RWPE1 (cell line): ENCODE measurements at places on chromosomes 4 and X.

DNA sequence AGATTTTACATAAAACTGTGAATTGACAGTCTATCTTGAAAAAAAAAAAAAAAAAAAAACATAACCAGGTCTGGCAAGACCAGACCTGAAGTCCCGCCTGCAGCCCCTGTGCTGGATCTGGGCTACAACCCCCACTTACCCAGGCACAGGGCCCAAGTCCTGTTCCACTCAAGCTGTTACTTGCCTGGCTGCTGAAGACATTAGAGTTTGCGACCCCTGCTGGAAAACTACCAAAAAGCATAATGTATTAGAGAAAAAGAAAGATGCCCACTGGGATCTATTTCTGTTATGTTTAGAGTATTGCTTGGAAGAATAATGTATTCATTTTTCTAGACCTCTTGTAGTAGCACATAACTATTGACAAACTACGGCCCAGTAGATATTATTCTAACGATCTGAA, 4.7 kb downstream of the HS3ST1 start:
- peak; percentile 43 for DNase-seq

GRCh38 chr4:88277711-88278225, 6.6 kb downstream of the PPM1K start:
- no peak for DNase-seq

GRCh38 chrX:118143578-118143977, 27.0 kb upstream of the KLHL13 start:
- DNase-seq, result no peak

- DNase-seq, result no peak
These were observed 274.3 kb upstream of the IL1RAPL1 start for GRCh38 chrX:28312965-28313364.

GRCh38 chr4:108072300-108072699, 82.6 kb downstream of the HADH start:
- no peak for DNase-seq

GRCh38 chr4:47122592-47123291, 91.4 kb downstream of the GABRB1 start:
- DNase-seq, result peak; percentile 52

- no peak for DNase-seq
These were observed 342.8 kb downstream of the DHX15 start for GRCh38 chr4:24241511-24241910.

DNA sequence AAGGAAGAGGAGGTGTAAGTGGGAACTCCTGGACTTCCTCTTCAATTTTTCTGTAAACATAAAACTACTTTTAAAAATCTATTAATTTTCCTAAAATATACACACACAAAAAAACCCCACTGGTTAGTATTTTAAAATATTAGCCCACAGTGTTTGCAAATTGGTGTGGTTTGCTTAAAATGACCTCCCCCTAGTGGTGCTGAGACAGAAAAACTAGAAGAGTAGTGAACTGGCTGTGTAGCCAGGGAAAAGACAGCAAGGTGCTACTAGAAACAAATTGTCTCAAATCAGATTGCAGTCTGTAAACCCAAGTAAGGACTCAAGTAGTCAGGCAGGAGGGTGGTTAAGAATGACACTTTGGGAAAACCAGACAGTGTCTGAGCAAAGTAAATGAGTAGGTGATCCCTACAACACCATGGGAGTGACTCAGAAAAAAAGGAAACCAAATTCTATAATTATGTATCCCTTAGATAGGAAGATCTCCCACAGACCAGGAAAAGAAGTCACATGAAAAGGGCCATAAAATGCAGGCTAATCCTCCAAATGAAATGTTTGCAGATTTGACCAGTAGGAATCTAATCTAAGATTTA, 26.0 kb downstream of the AMTN start:
- DNase-seq, result peak; percentile 20

- no peak for DNase-seq
These were observed 176.7 kb downstream of the PDGFC start for GRCh38 chr4:156794863-156795262.

- DNase-seq, result peak; percentile 15
These were observed 32.2 kb upstream of the CCKAR start for GRCh38 chr4:26522478-26522877.

GRCh38 chr4:110175634-110176033, 22.8 kb downstream of the ELOVL6 start:
- DNase-seq, result no peak

DNA sequence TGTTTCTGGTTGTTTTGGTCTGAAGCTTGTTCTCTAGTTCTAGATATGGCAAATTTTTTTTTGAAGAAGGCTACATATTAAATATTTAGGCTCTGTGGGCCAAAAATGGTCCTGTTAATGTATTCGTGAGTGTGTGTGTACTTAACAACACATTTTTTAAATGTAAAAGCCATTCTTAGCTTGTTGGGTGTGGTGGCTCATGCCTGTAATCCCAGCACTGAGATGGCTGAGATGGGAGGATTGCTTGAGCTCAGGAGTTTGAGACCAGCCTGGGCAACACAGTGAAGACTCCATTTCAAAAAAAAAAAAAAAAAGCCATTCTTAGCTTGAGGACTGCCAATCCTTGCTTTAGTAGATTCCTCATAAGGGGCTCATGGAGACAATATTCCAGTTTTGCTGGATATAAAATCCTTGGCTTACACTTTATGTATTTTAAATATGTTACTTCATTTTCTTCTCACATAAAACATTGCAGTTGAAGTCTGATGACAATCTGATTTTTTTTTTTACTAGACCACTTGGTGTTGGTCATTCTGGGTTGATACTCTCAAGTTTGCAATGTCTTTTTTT, 23.4 kb downstream of the NOCT start:
- DNase-seq, result no peak

DNA sequence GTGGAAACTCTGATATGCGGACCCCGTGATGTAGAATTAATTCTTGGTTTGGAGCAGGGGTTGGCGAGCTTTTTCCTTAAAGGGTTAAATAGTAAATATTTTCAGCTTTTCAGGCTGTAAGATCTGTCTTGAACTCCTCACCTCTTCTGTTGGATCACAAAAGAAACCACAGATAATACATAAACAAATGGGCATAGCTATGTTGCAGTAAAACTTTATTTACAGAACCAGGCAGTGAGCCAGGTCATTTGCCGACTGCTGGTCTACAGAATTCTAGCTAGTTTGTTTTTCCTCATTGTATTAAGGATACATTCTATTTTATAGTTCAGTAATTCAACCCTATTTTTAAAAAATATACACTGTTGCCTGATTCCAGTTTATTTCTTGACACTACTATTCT, 116.6 kb downstream of the PAPSS1 start:
- no peak for DNase-seq

DNA sequence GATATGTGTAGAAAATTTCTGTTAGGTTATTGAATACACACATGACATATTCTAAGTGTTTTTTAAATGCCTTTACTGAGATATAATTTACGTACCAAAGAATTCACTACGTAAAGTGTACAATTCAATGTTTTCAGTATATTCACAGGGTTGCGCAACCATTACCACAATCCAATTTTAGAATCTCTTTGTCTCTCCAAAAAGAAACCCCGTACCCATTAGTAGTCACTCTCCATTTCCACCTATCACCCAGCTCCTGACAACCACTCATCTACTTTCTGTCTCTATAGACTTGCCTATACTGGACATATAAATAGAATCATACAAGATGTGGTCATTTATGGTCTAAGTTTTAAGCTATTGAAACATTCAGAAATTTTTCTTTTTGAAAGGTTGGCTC, 53.0 kb upstream of the FBXW7 start:
- no peak for DNase-seq

DNA sequence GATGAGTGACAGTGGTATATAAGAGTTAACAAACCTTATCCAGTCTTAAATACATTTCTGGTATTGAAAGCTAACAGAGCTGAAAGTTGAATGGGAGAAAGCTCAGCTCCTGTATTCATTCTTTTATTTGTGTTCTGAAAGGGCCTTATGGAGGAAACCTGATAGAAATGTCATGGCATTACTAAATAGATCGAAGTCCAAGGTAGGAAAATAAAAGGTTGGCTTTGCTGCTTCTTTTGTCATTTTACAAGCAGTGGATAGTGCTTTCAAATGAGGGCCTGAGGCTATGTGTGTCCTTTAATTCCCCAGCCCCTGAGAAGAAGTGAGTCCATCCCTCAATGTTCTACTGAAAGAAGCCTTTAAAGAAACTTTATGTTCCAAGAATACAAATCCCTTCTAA, 974.3 kb upstream of the INTU start:
- no peak for DNase-seq

- DNase-seq, result no peak
These were observed 197.2 kb upstream of the VCX3A start for GRCh38 chrX:6732101-6732500.

GRCh38 chr4:140724760-140725159, 31.4 kb downstream of the TBC1D9 start:
- DNase-seq, result no peak

DNA sequence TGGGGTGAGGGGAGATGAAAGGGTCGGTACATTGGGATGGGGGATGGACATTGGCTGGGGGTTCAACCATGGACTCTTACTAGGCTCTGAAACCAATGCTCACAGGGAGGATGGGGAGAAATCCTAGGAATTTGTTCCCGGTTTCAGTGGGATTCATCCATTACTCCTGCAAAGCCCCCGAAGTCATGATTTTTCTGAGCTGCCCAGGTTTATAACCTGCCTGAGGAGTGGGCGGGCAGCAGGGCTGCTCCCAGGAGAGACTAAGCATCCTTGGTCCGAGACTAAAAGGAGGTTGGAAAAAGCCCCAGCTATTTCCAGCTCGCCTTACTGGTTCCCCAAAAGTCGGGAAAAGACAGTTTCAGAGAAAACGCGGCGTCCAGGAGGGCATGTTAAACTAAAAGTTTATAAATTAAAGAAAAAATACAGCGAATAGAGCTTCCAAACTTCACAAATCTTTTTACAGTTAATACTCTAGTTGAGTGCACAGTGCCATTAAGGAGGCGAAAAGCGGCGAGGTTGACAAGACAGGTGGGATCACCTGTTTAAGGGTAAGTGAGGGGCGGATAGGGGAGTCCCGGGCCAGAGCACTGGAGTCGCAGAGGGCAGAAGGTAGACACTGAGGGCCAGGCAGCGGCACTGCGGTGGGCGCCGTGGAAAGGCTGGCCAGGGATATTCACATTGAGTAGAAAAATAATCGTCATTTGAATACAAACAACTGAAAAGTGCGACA, 3.7 kb downstream of the NKX3-2 start:
- DNase-seq, result no peak

- no peak for DNase-seq
These were observed 132.0 kb upstream of the ATP6AP2 start for GRCh38 chrX:40448793-40449192.

GRCh38 chr4:17093481-17093880, 195.0 kb upstream of the LDB2 start:
- no peak for DNase-seq

DNA sequence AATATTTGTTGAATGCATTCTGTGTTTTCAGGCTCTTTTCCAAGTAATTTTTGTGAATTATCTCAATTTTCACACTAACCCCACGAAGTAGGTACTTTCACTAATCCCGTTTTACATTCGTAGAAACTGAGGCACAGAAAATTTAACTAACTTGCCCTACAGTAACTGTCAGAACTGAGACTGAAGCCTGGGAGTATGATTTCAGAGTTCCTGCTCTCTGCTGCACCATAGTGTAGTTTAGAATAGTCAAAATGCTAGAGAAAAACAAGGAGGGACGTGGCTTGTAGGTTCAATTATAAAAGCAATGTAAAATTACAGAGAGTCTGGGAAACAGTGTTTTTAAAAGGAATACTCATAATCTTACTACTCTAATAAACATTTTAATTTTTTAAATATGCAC, 2.2 kb downstream of the CLCN3 start:
- no peak for DNase-seq

DNA sequence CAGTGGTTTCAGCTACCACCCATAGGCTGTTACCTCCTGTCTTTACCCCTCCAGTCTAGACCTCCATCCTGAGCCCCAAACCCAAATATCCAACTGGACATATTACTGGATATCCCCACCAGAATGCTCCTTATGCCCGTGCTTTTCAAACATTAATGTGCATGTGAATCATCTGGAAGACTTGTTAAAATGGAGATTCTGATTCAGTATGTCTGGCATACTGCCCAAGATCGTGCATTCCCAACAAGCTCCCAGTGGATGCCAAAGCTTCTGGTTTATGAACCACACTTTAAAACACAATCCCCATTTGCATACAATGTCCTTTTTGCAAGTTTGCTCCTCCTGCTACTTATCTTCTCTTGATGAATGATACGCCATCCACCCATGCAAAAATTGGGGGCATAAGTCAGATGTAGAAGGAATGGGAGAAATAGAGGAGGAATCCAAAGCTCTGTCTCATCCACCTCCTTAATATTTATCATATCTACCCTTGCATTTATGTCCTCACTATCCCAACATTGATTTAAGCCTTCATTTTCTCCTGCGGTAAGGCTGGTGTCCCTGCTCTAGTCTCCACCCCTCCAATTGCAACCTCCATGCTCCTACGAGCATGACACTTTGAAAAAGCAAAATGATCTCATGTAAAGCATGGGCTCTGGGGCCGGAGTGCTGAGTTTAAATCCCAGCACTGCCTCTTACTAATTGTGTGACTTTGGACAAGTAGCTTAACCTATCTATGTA, 7.4 kb upstream of the PGRMC1 start:
- DNase-seq, result peak; percentile 28

DNA sequence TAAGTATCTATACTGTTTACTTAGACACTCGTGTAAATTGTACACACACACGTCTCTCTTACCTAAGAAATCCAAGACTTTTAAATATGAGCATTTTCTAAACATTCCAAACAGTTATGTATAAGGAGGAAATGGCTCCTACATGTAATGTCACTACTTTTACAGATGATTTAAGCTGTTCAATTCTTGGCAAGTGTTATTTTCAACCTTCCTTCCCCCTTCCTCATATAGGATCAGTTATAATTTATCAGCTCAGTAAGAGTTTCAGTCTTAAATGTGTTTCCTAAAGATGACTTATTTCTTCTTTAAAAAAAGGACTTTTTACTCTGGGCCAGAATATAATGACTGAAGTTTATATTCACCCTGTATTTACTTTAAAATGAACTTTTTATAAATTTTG, 601.1 kb downstream of the ANKRD50 start:
- no peak for DNase-seq

DNA sequence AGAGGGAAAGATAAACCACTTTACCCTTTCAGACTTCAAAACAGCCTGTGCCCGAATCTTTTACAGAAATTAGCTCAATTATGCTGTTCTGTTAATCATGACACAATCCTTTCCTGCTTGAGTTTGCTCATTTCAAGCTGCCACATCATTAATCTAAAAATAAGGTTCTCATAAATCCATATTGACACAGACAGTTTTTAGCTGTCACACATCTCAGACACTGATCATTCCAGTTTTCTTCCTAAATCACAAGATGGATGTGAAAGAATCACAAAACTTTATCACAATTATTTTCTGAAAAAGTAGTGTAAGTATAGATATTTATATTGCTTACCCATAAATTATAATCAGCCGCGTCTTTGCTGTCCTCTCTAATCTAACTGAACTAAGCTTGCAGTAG, 27.9 kb upstream of the AMELX start:
- DNase-seq, result no peak

- DNase-seq, result peak; percentile 67
These were observed 56.7 kb downstream of the PRPS1 start for GRCh38 chrX:107684956-107685385.

GRCh38 chr4:183499389-183499788, 5.5 kb upstream of the ING2 start:
- DNase-seq, result no peak
